Progenitor cell of endocrine pancreas (in vitro differentiated cells): ENCODE measurements at places on chromosomes 5 and 9. TPM values are rescaled to one million over a fixed set of nuclear protein-coding genes. Genes with fewer than 3 reads are reported as not detected.

SPINK1 gene
- 3,409 and 3,546 TPM in 2 replicates for total RNA-seq

F2R gene
- total RNA-seq, result 25.1 and 28.7 TPM in 2 replicates

TAF11L10 gene
- total RNA-seq, result not detected in 2 replicates

DNA sequence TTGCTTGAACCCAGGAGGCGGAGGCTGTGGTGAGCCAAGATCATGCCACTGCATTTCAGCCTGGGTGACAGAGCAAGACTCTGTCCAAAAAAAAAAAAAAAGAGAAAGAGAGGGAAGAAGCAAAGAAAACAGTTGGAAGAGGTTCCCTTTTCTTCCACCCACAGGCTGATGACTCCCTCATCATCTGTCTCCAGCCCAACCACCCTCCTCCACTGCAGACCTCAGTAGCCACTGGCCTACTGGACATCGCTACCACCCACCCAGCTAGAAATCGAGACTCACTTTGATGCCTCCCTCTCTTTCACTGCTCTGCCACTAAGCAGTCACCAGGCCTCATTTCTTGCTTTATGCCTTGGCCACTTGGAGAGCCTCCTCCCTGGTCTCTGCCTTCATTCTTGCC, 71.2 kb downstream of the NIPSNAP3B start:
- H3K4me3 ChIP-seq, result no peak overlapping the region
- H3K27me3 ChIP-seq, result no peaks in the 10 kb centered on the region
- H3K36me3 ChIP-seq, result peaks cover 52% of the 10 kb centered on the region
- no peak for DNase-seq
- peaks cover 6% of the 10 kb centered on the region for H3K4me1 ChIP-seq
- peak overlapping the region; percentile 70 for H3K27ac ChIP-seq

DNA sequence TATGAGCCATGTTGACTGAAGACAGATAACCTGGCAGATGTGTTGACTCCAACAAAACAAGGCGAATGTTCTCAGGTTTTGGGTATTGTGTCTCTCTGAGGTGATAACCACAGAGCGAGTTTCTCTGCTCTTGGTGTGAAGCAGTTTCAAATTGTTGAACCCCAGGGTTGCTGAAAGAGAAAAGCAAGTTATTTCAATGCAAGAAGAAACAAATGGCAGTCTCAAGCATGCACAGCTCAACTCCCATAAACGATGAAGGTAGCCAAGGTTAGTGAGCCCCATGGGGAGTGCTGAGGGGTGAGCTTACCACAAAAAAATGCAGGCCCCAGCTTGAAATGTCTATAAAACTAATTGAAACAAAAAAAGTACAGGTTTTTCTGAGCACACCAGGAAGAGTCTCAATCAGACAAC, 220.8 kb upstream of the DAPK1 start:
- H3K4me1 ChIP-seq, result peaks cover 6% of the 10 kb centered on the region
- no peak overlapping the region for H3K27ac ChIP-seq
- no peaks in the 10 kb centered on the region for H3K36me3 ChIP-seq
- no peak for DNase-seq

DNA sequence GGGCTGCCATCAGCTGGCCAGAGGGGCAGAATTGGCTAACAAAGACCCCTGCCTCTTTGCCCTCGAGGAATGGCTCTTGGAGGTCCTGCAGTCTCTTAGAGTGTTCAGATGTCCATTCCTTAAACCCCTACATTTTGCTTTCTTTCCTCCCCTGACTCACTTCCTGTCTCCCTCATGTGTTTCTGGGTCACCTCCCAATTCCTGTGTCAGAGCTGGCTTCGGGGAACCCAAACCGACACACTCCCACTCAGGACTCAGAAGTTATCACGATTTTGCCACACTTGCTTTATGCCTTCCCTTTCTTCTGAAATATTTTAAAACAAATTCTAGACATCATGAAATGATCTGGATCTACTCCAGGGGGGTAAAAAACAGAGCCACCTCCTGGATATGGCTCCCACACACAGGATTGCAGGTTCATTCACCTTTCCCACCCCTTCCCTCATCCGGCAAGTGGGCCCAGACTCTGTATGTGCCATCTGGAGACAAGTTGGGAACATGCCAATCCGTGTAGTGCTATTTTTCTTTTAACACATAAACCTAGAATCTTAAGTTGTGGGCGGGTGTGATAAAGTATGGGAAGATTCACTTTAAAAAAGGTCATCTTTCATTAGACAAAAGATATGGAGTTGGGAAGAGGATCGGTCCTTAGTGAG, 145.7 kb downstream of the NXNL2 start:
- H3K27ac ChIP-seq, result no peak overlapping the region
- H3K27me3 ChIP-seq, result no peaks in the 10 kb centered on the region
- no peak for DNase-seq
- H3K4me3 ChIP-seq, result no peak overlapping the region

GRCh38 chr5:153755913-153756500, 265.5 kb downstream of the GRIA1 start:
- H3K27me3 ChIP-seq, result peaks cover 5% of the 10 kb centered on the region
- H3K4me1 ChIP-seq, result peaks cover 11% of the 10 kb centered on the region
- DNase-seq, result no peak
- H3K27ac ChIP-seq, result no peak overlapping the region
- no peaks in the 10 kb centered on the region for H3K36me3 ChIP-seq
- no peak overlapping the region for H3K4me3 ChIP-seq

GRCh38 chr5:172768098-172768572, 2.9 kb downstream of the DUSP1 start:
- peaks cover 12% of the 10 kb centered on the region for H3K36me3 ChIP-seq
- peak overlapping the region; percentile 92 for H3K4me3 ChIP-seq
- no peak for DNase-seq
- peaks cover 48% of the 10 kb centered on the region for H3K4me1 ChIP-seq

DNA sequence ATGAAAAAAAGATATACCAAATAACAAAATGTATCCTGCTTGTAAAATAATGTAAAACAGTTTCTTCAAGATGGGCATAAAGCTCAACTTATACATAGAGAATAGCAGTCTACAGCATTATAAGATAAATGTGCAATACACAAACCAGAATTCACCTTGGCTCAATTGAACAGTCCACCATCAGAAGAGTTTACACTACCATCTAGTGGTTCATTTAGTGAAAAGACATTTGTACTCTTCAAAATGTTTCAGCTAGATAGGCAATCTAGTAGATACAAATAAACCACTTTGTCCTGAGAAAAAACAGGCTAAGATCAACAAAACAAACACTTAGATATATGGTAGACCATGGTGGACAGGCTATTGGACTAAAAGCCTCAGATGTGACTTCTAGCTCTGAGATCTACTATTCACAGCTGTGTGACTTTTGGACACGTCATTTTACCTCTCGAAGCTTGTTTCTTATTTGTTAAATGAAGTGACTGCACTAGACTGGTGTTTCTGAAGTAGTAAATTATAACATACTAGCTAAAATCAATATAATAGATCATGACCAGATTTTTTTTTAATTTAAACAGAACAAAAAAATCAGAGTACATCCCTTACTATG, 22.1 kb upstream of the TPD52L3 start:
- no peak overlapping the region for H3K4me3 ChIP-seq
- H3K4me1 ChIP-seq, result no peaks in the 10 kb centered on the region
- no peak for DNase-seq
- H3K27ac ChIP-seq, result no peak overlapping the region
- H3K27me3 ChIP-seq, result no peaks in the 10 kb centered on the region

DNA sequence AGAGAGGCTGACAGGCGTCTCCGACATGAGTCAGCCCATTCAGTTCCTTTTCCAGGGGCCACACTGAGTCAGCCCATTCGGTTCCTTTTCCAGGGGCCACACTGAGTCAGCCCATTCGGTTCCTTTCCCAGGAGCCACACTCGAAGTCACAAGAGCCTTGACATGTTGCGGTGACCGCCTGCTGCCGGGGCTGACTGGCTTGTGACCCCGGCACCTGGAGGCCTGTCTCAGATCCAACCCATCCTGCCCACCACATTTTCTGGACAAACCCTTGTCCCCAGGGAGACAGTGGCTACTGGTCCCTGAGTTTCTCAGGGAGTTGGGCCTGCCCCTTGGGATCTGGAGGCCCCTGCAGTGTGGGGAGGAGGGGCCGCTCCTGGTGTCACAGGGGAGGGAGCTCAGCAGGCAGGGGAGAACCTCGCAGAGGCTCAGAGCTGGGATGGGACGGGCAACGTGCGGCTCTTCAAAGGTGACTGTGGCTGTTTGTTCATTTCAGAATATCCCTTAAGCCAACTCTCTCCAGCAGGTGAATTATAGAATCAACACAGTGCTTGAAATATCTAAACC, 40.5 kb upstream of the LPCAT1 start:
- H3K36me3 ChIP-seq, result peaks cover 2% of the 10 kb centered on the region
- H3K4me1 ChIP-seq, result peaks cover 24% of the 10 kb centered on the region
- no peak for DNase-seq
- H3K27ac ChIP-seq, result no peak overlapping the region
- peaks cover 3% of the 10 kb centered on the region for H3K27me3 ChIP-seq
- no peak overlapping the region for H3K4me3 ChIP-seq

GRCh38 chr5:32991421-32991815, 280.3 kb downstream of the NPR3 start:
- no peak for DNase-seq
- no peaks in the 10 kb centered on the region for H3K4me1 ChIP-seq
- H3K4me3 ChIP-seq, result no peak overlapping the region
- H3K36me3 ChIP-seq, result no peaks in the 10 kb centered on the region
- H3K27me3 ChIP-seq, result no peaks in the 10 kb centered on the region

- no peak overlapping the region for H3K27ac ChIP-seq
- no peaks in the 10 kb centered on the region for H3K36me3 ChIP-seq
- no peak overlapping the region for H3K4me3 ChIP-seq
- no peak for DNase-seq
Measured at GRCh38 chr5:32462618-32463017, 18.1 kb upstream of the ZFR start.

DNA sequence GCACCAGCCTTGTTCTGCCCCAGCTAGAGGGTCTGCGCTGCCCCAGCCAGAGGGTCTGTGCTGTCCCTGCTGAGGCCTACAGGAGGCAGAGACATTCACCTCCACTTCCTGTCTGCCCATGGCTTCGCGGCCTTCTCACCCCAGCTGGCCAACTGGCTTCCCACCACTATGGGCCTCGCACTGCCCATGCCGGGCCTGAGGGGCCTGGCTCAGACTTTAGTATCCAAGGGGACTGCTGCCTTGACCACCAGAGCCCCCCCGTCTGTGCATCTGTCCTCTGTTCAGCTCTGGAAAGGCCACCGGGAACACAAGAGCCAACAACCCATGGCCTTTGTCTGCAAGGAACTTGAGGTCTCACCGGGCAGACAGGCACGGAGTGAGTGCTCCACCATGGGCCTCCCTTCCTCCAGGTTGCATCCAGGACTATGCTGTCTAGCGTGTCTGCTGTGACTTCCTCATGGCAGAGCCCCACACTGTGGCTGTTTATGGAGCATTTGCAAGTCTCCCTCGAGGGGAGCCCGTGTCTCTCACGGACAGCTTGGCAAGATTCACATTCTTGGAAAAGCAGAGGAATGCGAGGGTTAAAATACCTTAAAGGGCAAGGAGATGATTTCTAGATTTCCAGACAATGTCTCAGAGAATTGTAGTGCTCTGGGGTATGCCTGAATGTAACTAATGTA, 1.7 kb downstream of the DCANP1 start:
- peaks cover 17% of the 10 kb centered on the region for H3K27me3 ChIP-seq
- DNase-seq, result no peak
- H3K27ac ChIP-seq, result no peak overlapping the region
- no peaks in the 10 kb centered on the region for H3K36me3 ChIP-seq
- H3K4me3 ChIP-seq, result no peak overlapping the region
- peaks cover 6% of the 10 kb centered on the region for H3K4me1 ChIP-seq

DNA sequence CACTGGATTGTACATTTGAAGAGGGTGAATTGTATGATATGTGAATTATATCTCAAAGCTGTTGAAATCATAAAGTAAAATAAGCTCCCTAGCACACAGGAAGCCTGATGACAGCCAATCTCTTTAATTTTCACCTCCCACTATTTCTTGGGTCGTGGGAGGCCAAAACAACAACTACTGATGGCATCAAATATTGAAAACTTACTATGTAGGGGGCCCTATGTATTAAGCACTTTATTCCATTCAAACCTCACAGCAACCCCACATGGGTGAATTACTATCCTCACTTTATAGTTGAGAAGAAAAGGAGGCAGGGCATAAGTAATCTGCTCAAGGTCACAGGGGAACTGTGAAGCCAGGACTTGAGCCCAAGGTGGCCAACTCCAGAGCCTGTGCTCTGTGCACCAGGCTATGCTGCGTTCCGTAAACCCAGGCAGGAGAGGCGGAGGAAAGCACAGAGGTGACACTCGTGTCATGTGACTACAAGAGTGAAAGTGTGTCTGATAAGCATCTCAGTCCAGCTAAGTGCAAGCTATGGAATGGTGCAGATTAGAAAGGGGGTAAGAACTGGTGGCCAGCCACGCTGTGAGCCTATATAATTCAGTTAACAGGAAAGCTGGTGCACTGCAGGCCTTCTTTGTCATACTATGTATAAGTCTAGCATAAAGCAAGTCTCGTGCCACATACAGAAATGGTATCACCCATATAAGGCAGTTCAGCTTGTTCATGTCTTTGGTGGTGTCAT, 221.0 kb downstream of the DCP2 start:
- H3K27ac ChIP-seq, result no peak overlapping the region
- H3K36me3 ChIP-seq, result peaks cover 11% of the 10 kb centered on the region
- peaks cover 3% of the 10 kb centered on the region for H3K27me3 ChIP-seq
- DNase-seq, result no peak
- H3K4me1 ChIP-seq, result peaks cover 22% of the 10 kb centered on the region

GRCh38 chr5:163533223-163533622, 27.8 kb downstream of the MAT2B start:
- peaks cover 11% of the 10 kb centered on the region for H3K4me1 ChIP-seq
- no peak overlapping the region for H3K27ac ChIP-seq
- H3K36me3 ChIP-seq, result no peaks in the 10 kb centered on the region
- H3K4me3 ChIP-seq, result no peak overlapping the region
- no peak for DNase-seq

DNA sequence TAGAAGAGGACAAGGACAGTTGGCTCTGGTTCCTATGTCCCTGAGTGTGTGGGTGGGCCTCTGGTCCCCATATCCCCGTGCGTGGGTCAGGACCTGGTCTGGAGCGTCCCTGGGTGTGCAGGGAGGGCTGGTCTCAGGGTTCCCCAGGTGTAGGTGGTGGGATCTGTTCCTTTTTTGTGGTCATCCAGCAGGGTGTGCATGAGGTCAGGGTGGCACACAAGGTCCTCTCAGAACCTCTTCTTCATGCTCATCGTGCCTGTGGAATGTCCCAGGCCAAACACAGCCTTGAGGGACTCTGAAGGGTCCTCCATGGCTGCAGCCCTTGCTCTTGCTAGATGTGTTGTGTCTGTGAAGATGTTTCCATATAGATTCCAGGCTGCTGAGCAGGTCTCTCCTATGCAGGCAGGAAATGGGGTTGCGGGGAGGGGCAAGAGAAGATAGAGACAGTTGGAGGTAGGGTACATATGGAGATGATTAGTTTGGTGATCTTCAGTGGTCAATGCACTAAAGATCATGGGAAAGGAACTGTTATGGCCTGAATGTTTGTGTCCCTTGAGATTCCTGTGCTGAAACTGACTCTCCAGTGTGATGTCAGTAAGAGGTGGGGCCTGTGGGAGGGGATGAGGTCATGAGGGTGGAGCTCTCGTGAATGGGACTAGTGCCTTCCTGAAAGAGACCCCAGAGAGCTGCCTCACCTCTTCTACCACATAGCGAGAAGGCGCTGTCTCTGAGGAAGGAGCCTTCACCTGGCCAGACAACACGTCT, 53.1 kb downstream of the NXNL2 start:
- peaks cover 4% of the 10 kb centered on the region for H3K27me3 ChIP-seq
- no peaks in the 10 kb centered on the region for H3K36me3 ChIP-seq
- H3K4me3 ChIP-seq, result no peak overlapping the region
- no peak overlapping the region for H3K27ac ChIP-seq
- no peaks in the 10 kb centered on the region for H3K4me1 ChIP-seq
